ENCODE measurements at places on chromosomes 5 and 9. TPM values are rescaled to one million over a fixed set of nuclear protein-coding genes. Genes with fewer than 3 reads are reported as not detected.

Gene CATSPER3
- 0.52 TPM for total RNA-seq

- DNase-seq, result no peak
Measured at GRCh38 chr5:141002605-141002965, 36.3 kb downstream of the PCDHAC2 start.

Gene PAPPA
- not detected for total RNA-seq

Gene HMGXB3
- 76.7 TPM for total RNA-seq

DNA sequence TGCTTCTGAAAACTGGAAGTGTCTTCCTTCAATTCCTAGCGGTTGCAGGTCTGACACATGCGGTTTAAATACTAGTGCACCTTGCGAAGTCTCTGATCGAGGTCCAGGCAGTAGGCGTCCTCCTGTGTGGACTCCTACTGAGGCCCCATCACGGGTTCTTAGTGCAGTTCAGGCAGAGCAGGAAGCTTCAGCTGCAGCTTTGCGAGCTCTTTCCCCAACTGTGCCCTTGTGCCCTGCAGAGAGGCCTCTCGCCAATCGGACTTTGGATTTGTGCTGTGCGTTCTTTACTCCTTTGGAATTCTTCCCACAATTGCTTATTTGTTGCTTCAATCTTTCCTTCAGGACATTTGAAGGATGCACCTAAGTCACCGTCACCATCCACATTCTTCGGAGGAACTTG, 40.6 kb upstream of the FAM120AOS start:
- DNase-seq, result no peak

DNA sequence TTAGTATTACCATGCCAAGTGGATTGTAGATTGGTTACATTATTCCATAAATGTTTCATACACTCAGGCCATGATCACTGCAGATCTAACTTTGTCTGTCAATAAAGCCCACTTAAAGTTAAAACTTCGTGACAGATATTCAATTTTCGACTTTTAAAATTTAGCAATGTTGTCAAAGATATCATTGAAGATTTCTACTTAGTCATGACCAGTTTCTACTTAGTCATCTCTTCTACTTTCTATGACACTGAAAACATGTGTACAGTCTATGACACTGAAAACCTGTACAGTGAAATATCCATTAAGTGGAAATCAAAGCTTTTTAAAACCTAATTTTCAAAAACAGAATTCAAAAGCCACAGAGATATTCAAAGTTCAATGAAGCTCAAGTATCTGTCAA, 258.2 kb downstream of the MCTP1 start:
- no peak for DNase-seq

Gene GCNT1
- total RNA-seq, result 8.4 TPM

DNA sequence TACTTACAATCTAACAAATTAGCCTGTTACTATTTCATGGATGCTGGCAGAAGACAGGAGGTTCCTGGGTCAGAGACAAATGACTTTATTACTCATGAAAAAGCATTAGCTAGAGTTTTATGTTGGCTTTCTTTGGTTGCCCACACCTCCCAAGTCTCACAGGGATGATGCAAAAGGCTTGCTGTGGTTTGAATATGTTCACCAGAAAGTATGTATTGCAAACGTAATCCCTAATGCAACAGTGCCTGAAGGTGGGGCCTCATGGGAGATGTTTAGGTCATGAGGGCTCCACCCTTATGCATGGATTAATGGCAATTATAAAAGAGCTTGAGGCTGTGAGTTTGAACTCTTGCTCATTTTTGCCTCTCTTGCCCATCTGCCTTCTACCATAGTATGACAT, 28.5 kb downstream of the DPYSL3 start:
- DNase-seq, result no peak

Gene TMEFF1
- total RNA-seq, result 0.33 TPM

Gene TRIM7
- not detected for total RNA-seq

GRCh38 chr5:125291447-125291846, 545.0 kb upstream of the ZNF608 start:
- DNase-seq, result no peak

- DNase-seq, result no peak
Measured at GRCh38 chr5:111517853-111518501, 5.6 kb upstream of the STARD4 start.

Gene EGFL7
- 0.36 TPM for total RNA-seq

Gene CAMLG
- 16.4 TPM for total RNA-seq

Gene GRIA1
- not detected for total RNA-seq

DNA sequence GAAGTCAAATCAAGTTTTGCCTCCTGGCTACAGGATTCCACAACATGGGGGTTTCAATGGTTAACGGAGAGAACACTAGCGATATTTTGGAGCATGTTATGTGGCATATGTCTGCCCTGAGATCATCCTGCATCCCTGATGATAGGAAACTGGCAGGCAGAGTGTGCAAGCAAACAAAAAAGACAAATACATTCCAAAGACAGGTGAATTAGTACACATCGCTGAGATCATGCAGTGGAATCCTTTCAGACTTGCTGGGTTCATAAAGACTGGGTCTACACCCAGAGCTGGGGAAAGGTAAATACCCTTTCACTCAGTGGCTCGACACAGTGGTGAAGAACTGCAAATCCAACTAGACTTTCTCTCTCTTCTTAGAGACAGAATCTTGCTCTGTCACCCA, 286.5 kb downstream of the EFNA5 start:
- DNase-seq, result no peak

DNA sequence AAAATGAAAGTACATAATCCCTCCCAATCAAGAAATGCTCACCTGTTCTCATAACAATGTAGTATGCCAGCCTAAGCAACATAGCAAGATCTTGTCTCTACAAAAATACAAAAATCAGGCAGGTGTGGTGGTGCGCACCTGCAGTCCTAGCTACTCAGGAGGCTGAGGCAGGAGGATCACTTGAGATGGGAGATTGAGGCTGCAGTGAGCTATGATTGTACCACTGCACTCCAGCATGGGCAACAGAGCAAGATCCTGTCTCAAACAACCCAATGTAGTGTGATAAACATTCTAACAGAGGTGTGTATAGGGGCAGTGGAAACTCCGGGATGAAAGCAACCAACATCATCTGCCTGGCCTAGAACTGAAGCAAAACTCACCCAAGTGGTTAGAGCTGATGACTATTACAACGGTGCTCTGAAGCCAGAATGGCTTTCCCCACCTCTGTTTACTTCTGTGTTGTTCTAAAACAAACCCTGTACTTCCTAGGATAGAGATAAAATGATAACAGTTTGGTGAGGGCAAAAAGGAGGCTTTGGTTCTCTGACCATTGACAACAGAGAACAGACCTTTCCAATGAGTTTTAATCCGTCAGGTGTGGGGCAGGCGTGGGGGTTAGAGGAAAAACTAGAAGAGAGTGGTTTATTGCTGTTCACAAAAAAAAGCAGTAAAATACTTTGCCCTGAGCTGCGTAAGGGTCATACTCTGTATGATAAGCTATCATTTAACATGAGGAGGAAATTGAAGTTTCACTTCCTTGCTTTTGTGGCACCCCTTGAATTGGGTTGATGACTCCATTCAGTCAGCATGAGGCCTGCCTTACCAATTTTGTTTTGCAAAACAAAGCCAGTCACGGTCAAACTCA, 18.9 kb downstream of the WNT8A start:
- DNase-seq, result no peak

DNA sequence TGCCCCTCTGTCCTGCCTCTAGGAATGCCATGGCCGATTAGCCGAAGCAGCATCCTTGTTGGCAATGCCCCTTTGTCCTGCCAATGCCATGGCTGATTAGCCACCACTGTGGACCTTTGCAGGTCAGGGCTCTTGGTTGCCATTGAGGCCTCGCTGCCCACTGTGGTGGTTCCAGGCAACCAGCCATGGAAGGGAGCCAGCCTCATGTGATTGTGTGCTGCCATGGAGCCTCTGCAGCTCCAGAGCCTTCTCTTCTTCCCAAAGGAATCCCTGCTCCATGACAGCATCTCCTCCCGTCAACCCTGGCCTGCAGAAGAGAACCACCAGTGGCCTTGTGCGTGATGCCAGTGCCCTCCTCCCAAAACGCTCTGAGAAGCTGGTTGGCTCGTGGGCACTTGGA, 187.0 kb downstream of the CACNA1B start:
- DNase-seq, result no peak

GRCh38 chr9:89654025-89654662, 49.3 kb downstream of the GADD45G start:
- DNase-seq, result no peak

GRCh38 chr5:9838916-9839315, 208.8 kb upstream of the TAS2R1 start:
- no peak for DNase-seq

Gene SPATA31C1
- total RNA-seq, result not detected

Gene WHRN
- total RNA-seq, result 1.1 TPM

Gene HAVCR2
- 721 TPM for total RNA-seq

DNA sequence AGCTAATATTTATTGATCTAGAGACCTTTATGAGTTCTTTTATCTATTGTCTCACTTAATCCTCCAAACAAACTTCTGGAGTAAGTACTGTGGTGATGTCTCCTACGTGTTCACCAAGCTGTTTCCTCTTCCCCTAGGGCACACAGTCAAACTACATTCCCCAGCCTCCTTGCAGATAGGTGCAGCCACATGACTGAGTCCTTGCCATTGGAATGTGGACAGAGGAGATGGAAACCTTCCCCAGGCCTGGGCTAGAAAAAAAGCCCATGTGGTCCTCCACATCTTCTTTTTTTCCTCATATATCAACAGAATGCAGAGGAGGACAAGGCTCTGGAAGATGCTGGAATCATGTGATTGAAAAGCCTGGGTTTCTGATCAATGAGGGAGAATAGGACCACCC, 88.0 kb downstream of the ANKRD55 start:
- DNase-seq, result no peak

Gene SPINK6
- not detected for total RNA-seq

- DNase-seq, result no peak
Measured at GRCh38 chr5:21058289-21058688, 1070.3 kb upstream of the CDH18 start.

- no peak for DNase-seq
Measured at GRCh38 chr5:72476721-72477120, 30.5 kb downstream of the ZNF366 start.

Measured in natural killer cell treated with Interleukin-12 subunit alpha and Interleukin-12 subunit beta and Interleukin-15 and Interleukin-18, amount 100 ng/mL, for 72 hours (primary cell).